Left lung (tissue), 14 donors: ENCODE measurements at places on chromosomes 12 and 14. TPM values are rescaled to one million over a fixed set of nuclear protein-coding genes. Genes with fewer than 3 reads are reported as not detected.

- DNase-seq: no peak
Observed at GRCh38 chr14:68806526-68807147, 13.8 kb upstream of the ZFP36L1 start.

The BICD1 gene
- total RNA-seq: 20.5 TPM

DNA sequence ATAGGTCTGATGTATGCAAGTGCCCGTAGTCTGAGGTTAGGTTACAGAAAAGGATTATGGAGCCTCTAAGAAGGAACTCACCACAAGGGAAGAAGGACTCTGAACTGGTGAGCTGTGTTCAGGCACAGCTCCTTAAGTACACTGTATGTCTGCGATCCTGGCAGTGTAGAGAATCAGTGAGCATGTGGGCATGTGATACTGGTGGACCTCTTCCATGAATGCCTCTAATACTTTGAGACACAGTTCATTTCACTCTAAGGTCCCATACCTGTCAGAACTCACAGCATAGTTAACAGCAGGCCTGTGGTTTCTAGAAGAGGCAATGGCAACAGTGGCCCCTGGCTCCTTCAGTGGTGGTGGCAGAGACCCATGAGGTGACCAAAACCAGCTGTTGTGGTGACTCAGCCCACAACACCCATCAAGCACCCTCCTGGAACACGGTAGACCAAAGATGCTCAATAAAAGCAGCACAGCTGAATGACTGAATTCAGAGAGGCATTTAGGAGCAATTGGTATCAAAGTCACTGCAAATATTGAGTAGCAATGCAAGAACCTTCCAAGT is 6.9 kb upstream of the OR6J1 start:
- no peak for DNase-seq

The PTPRO gene
- total RNA-seq: 11.9 TPM

The ERP27 gene
- 5.3 TPM for total RNA-seq

GRCh38 chr12:103382736-103383346 is 112.9 kb downstream of the C12orf42 start:
- no peak for DNase-seq

- no peak for DNase-seq
Observed at GRCh38 chr12:49161092-49161795, 27.6 kb downstream of the TUBA1A start.

GRCh38 chr12:15733136-15733535 is 56.1 kb downstream of the EPS8 start:
- no peak for DNase-seq

DNA sequence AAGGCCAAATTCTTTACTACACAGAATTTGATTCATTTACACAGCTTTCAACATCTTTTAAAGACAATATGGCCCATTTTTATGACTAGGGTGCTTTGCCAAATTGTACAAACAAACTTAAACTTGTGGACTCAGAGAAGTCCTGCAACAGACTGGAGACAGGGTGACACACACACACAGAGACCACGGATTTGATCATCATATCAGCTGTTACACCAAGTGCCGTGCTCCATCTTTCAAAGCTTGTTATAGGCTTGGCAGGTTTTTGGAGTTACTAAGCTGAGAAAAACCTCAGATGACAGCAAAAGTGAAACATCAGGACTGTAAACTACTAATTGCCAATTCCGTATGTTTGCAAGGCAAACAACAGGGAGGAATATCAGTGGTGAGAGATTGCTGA is 811.7 kb downstream of the GALC start:
- DNase-seq: no peak

DNA sequence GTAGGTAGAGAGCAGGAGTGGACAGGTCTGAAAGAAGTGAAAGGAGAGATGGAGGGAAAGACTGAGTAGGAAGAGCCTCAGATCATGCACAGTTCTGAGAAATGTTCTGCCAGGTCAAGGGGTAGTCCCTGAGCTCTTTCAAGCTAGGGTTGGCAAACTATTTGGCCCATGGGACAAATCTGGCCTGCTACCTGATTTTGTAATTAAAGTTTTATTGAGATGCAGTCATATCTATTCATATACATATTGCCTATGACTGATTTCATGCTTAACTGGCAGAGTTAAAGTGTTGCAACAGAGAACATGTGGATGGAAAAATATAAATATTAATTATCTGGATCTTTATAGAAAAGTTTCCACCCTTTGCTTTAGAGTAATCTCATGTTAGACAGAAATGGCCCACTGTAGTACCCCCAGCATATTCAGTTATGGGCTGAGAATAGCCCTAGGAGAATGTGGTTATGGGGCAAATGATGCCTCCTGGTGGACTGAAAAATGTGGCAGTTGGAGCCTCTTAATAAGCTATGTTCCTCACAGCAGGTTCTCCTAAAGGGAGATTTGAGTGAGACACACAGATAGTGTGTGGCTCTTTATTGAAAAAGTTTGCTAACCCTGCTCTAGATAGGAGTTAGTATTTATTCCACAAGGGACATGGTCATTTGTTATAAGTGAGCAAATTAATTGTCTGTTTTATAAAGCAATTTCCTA is 476.9 kb downstream of the LRIG3 start:
- no peak for DNase-seq

DNA sequence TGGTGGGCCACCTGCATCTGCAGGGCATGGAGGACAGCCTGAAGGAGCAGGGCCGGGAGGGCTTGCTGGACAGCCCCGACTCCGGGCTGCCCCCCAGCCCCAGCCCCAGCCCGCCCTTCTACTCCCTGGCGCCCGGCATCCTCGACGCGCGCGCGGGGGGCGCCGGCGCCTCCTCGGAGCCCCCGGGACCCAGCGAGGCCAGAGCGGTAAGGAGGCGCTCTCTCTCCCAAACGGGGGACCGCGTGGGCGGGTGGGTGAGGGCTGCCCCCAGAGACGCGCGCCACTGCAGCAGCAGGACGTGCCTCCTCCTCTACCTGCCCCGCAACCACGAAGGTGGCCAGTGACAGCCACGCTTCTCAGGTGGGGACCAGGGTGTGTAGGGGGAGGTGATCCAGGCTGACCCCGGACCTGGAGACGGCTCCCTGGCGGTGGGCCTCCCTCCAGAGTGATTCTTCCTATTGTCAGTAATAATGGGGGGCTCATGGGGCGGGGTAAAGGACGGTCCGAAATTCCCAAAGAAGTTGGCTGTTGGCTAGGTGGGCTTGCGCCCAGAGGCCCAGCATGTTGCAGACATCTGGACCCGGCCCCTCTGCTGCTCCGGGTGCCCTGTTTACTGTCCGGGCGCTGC is 652 bp downstream of the RFLNA start:
- peak; percentile 30 for DNase-seq

DNA sequence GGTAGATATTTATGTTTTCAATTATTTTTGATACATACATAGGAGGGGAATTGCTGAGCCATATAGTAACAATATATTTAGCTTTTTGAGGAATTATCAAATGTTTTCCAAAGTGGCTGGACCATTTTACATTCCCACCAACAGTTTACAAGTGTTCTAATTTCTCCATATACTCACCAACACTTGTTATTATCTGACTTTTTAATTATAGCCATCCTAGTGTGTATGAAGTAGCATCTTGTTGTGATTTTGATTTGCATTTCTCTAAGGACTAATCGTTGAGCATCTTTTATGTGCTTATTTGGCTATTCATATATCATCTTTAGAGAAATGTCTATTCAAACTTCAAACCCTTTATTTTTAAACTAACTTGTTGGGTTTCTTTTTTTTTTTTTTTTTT is 17.2 kb upstream of the HECTD1 start:
- no peak for DNase-seq

GRCh38 chr14:97791906-97792305 is 994.7 kb downstream of the VRK1 start:
- DNase-seq: no peak

GRCh38 chr12:93911396-93911795 is 234.2 kb downstream of the CRADD start:
- no peak for DNase-seq

- DNase-seq: no peak
Observed at GRCh38 chr14:99300190-99300589, 28.2 kb upstream of the BCL11B start.
